ENCODE measurements at places on chromosomes 13 and 19.

GRCh38 chr13:97477844-97478243 is 43.9 kb downstream of the RAP2A start:
- DNase-seq, result no peak

DNA sequence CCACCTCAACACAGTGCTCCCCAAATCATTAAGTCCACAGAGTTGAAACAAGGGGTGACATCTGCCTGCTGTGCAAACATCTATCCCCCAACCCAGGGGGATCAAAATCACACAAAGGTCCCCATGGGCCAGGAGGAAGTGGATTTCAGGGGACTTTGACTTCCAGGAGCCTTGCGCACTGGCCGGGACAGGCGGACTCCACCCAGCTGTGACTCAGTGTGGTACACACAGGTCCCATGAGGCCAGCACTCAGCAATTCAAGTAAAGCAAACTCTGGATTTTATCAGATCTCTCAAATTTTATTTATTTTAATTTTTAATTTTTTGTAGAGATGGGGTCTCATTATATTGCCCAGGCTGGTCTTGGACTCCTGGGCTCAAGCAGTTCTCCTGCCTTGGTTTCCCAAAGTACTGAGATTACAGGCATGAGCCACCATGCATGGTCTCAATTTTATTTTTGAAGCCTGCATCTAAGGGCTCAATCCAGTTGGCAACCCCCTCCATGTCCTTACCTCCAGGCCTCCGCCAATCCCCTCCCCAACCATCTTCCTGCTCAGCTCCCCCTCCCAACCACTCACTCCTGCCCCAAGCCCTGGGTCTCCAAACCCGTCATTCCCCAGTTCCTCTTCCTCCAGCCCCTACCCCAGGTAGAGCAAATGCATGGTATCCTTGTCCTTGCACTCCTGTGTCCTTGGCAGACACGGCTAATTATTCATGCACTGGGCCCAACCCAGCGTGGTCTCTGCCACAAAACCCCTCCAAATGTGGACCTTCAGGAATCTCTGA is 18.2 kb downstream of the ARHGAP33 start:
- DNase-seq, result no peak

DNA sequence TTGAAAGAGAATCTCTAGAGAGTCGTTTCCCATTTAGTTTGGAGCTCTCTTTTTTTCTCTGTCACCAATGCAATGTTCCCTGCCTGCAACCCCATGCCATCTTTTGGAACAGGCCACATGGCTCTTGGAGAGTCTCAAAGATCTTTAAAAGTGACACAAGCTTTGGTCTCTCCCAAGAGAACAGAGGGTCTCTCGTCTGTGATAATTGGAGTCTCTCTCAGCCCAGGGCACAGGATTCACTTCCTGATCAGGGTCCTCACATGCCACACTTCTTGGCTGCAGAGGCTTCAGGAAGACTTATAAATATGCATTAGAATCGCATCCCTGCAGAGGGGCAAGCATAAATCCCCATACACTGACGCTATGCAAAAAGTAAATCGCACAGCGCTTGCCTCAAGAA is 240.5 kb downstream of the IRS2 start:
- DNase-seq, result no peak

DNA sequence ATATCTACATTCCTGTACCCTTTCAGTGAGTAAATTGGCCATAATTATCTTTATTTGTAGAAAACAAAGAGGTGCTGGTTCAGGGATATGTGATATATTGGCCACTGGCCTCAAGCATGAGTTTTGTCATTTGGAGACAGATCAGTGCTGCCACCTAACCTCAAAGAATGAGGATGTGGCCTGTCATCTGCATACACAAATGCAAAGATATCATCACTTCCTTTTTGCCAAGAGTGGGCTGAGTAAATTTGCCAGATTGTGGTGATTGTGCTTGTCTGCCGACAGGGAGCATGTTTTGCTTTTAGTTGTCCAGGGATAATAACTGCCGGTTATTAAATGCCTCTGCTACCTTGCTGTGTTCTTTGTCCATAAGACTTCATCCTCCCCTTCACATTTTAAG is 44.2 kb downstream of the WASF3 start:
- no peak for DNase-seq

GRCh38 chr19:44570984-44571684 is 41.7 kb upstream of the CEACAM20 start:
- DNase-seq, result no peak

- DNase-seq, result peak; percentile 86
These were observed 38.0 kb upstream of the ZNF573 start for GRCh38 chr19:37817180-37817981.

DNA sequence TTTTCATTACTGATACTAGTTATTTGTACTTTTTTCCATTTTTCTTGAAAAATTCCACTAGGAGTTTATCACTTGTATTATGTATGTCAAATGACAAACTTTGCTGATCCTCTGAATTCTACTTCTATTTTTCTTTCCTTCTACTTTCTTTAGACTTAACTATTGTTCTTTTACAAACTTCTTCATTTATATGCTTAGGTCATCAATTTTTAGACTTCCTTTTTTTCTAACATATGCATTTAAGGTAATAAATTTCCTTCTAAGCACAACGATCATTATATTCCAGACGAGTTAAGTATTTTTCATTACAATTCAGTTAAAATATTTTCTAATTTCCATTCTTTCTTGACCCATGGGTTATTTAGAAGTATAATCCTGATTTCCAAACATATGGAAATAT is 240.8 kb downstream of the NHLRC3 start:
- DNase-seq, result no peak

DNA sequence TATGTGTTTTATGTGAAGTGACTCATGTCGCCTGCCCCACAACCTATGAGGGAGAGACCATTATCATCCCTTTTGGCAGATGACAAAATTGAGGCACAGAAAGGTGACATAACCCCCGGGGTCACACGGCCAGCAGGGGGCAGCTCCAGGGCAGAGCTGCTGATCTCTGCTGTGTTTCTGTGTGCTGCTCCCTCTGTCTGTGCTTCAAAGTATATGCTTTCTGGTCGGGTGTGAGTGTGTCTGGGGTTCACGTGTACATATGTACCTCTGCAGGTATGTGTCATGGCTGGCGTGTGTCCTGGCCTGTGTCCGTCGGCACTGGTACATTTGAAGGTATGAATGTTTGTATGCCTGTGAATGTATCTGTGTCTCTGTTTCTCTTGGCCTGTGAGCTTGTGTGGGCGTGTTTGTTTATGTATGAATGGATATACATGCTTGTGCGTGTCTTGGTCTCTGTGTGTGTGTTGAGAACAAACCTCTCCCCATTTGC is 7.1 kb downstream of the LIPE start:
- DNase-seq, result peak; percentile 48

DNA sequence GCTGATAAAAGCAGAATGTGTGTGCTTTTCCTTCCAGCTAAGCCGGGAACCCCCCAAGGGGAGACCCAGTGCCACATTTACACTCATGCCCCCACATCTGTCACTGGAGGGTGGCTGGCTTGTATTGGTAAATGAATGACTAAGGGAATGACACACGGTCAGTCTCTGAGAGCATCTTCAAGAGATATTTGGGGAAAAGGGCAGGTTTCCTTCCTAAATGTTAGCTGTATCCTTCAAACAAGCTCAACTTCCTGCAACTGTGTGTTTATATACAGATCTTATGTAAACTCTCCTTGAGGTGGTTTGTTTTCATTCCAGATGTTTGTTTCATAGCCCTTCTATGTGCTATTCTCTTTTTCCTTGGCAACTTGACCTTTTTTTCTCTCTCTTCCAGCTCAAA is 192.6 kb downstream of the COL4A1 start:
- no peak for DNase-seq

DNA sequence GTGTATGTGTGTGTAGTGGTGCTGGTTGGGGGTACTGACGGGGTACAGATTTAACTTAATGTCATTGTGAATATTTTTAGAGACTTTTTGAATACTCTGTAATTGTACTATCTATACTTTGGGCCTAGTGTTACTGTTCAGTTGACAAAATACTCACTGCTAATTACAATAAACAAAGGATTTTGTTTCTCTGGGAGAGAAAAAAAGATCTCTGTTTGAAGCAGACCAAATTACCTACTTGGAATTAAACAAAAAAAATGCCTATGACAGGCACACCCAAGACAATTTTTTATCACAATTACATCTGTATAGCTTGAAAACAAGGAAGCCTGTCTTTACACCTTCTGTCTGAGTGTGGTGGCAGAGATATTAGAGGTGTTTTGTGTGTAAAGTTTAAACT is 45.1 kb downstream of the OLFM4 start:
- DNase-seq, result no peak

DNA sequence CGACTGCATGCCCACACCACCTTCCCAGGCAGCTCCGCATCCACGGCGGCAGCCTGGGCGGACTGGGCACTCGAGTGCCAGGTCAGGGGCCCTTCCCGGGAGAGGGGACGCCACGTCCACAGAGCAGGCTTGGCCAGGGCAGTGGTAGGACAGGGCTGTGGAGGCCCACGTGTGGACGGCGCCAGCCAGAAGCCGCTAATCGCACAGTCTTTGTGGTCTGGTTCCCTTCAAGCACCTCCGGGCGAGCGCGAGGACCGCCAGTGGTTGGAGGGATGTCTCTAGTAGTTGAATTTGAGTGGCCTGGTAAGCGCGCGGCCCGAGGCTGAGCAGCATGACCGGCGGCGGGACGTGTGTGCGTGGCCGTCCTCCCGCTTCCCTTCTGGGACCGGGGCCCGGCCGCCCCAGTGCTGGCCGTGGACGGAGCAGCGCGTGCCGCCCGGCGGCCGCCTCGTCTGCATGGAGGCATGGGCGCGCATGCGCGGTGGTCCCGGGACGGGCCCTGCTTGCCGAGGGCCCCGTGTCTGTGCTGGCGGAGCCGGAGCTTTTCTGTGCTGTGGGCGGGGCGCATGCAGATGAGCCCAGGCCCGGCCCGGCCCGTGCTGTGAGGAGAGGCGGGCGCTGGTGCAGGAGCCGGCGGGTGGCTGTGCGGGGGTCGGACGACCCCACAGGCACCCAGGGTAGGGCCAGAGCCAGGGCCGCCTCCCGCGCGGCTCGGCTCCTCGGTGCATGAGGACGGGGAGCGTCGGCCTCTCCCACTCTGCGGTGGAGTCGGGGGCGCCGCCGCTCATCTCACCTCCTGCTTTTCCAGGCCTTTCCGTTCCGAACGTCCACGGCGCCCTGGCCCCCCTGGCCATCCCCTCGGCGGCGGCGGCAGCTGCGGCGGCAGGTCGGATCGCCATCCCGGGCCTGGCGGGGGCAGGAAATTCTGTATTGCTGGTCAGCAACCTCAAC is 8.6 kb downstream of the PTBP1 start:
- no peak for DNase-seq

- DNase-seq, result peak; percentile 65
These were observed 90.5 kb downstream of the COL4A2 start for GRCh38 chr13:110397436-110398115.

DNA sequence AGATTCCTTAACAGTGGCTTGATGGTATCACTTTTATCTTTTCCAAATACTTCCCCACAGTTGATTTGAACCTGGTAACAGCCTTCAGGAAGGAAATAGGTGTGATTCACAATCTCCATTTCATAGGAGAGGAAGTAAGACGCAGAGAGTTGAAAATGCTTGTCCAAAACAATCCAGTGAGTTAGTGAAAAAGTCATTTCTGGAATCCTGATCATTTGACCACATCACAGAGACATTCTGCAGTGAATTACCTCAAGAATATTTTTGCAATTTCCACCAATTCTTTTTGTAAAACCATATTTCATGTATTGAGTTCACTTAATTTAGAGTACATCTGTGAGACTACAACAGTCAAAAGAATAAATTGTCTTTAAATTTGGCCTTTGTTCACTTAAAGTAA is 292.8 kb downstream of the DCLK1 start:
- no peak for DNase-seq

GRCh38 chr19:8311461-8312260 is 3.5 kb upstream of the CD320 start:
- no peak for DNase-seq

- DNase-seq, result no peak
These were observed 27.5 kb upstream of the KL start for GRCh38 chr13:32988608-32989289.

- DNase-seq, result no peak
These were observed 145.6 kb downstream of the TNFRSF19 start for GRCh38 chr13:23715762-23716235.

- DNase-seq, result no peak
These were observed 65.2 kb downstream of the DPRX start for GRCh38 chr19:53696951-53697350.

DNA sequence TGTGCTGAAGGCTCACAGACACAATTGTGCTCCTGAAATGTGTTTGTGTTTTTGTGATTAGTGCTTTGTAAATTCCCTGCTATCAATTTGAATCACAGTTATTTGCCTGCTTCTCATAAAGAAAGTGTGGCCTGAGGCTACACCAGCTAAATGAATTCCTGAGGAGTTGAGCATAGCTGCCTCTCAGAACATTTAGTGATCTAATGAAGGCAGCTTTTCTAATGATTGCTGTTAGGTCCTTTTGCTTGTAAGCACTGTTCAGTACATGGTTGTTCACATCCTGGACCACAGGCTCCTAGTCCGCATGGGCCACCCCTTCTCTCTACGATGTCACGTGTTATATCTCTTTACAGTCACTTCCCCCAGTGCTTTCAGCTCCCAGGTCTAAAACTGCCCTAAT is 238.2 kb downstream of the B3GLCT start:
- DNase-seq, result no peak

DNA sequence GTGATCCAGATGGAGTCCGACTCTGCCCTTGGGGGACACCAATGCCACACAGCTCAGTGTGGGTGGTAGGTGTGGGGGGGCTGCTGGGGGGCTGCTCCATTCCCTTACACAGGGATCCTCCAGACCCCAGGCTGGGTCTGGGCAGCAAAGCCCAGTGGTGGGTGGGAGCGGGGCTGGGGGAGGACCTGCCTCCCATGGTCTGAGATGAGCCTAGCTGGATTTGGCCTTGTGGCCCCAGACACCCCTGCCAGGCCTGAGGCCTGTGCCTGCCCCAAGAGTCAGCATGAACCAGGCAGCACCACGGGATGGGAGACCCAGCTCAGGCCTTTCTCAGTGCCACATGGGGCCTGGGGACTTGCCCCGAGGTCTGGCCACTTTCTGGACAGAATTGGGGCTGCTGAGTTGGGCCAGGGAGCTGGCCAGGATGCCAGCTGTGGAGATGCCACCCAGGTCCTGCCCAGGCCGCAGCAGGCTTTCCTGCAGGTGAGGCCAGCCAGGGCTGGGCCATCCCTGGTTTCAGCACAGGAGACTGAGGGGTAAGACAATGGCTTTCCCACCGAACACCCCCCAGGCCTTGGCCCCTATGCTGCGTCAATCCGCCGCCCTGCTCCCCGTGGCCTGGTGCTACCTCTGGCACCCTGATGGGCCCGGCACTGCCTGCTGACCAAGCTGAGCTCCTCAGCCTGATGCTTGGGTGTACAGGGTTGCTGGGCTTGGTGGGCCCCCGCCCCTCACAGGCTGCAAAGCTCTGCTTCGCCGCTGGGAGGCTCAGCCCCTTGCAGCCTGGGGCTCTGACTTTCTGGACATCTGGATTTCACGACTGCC is 24.2 kb downstream of the CEBPG start:
- peak; percentile 66 for DNase-seq

Measured in left forelimb (tissue), 1 donor.